ENCODE measurements at places on chromosomes 12 and 14.

- H3K27me3 ChIP-seq, result no peaks in the 10 kb centered on the region
Observed at GRCh38 chr12:74791365-74791764, 253.7 kb downstream of the ATXN7L3B start.

DNA sequence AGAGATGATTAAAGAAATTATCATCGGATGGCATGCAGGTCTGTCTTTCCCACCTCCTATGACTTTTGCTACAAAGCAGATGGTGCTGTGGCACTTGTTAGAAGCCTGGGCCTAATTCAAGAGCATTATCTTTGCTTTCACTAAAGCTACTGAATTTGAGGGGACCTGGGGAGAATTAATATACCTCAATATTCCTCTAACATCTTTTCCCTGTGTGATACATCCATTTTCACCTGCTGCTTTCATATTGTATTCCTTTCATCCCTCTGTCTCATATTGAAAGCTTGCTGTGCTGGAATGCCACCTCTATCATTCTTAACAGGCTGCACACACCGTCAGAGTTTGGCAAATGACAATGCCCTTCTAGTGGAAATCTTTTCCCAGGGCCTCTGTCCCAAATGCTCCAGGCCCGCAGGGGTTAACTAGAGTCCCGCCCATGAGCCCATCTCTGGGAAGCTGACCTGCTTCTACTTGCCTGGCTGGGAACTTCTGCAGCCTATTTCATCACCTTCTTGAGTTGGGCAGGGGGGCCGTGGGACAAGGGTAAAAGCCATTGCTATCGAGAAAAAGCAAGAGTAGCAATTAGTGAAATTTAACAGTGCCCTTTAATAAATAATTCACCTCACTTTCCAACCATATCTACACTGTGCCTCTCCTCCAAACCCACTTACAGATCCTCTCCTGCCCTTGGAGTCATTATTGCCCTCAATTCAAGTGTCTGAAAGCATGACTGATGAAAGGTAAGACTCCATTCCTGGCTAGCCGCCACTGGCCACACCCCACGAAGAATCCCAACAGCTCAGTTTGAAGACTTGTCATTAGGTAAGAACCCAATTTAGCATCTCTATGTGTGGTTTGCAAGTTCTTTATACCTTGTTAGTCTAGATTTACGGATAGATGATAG, 126.7 kb upstream of the BTG1 start:
- H3K27me3 ChIP-seq, result no peaks in the 10 kb centered on the region
- H3K4me3 ChIP-seq, result no peak overlapping the region

DNA sequence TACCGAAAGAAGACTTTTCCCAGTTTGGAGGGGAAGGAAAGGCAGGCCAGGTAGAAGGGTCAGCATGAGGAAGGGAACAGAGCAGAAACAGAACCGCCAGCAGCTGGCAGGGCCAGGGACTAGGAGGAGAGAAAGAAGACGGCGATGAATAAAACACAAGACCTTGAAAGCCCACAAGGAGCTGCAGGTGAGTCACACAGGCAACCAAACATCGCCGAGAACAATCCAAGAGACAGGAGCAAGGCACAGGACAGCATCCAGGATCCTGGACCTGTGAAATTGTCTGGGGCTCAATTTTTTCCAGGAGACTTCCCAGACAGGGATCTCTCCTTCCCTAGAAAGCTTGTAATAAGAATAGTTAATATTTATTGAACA, 47.3 kb downstream of the NUAK1 start:
- no peak for DNase-seq
- no peaks in the 10 kb centered on the region for H3K27me3 ChIP-seq
- H3K4me3 ChIP-seq, result no peak overlapping the region
- H3K36me3 ChIP-seq, result no peaks in the 10 kb centered on the region
- H3K27ac ChIP-seq, result peak overlapping the region; percentile 78
- H3K4me1 ChIP-seq, result peaks cover 78% of the 10 kb centered on the region

DNA sequence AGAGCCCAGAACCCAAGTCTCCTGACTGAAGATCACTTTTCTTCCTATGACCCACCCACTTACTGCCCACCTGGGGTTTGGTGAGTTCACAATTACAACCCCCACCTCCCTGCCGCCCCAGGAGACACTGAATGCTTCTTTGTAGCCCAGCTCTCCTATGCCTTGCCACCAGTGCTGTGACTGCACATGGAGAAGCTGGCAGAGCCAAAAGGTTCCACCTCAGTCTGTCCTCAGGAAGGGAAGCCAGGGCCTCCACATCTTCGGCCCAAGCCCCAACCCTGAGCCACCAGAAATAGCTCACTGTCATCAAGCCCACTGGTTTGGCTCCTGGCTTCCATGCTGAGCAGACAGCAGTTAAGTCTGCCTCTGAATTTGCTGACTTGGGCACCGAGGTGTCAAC, 25.6 kb downstream of the OTUB2 start:
- H3K27me3 ChIP-seq, result no peaks in the 10 kb centered on the region
- no peak overlapping the region for H3K4me3 ChIP-seq
- peaks cover 100% of the 10 kb centered on the region for H3K36me3 ChIP-seq
- H3K4me1 ChIP-seq, result no peaks in the 10 kb centered on the region

DNA sequence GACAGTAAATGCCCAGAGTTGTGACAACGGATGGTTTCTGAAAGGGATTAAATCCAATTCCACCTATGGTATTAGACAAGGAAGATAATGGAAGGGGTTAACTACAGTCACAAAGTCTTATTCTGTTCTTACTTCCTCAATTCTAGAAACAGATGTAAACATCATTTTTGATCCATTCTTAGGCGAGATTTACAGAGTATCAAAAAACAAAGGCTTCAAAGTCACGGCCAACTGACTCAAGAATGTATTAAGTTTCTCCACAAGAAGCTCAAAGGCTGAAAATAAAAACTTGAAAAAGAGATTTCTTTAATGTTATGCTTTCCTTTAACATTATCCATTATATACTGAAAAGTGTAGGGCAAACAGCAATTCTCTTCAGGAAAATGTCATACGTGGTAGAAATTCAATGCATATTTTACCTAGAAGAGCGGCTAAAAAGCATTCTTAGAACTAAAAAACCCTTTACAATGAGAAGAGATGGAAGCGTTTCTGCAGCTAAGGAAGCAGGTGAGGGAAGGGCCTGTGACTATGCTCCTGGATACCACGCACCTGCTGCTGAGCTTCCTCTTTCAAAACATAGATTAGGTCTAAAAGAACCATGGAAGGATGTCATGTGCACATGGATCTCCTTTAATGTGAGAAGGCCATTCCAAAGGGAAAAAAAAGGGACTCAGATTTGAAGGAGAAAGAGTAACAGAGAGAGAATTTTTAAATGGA, 185.8 kb downstream of the STXBP6 start:
- no peaks in the 10 kb centered on the region for H3K27me3 ChIP-seq
- H3K27ac ChIP-seq, result no peak overlapping the region
- H3K4me3 ChIP-seq, result no peak overlapping the region
- H3K4me1 ChIP-seq, result no peaks in the 10 kb centered on the region

- no peaks in the 10 kb centered on the region for H3K27me3 ChIP-seq
- H3K36me3 ChIP-seq, result no peaks in the 10 kb centered on the region
- no peaks in the 10 kb centered on the region for H3K4me1 ChIP-seq
- no peak overlapping the region for H3K27ac ChIP-seq
Observed at GRCh38 chr14:55607386-55607785, 27.4 kb downstream of the KTN1 start.

DNA sequence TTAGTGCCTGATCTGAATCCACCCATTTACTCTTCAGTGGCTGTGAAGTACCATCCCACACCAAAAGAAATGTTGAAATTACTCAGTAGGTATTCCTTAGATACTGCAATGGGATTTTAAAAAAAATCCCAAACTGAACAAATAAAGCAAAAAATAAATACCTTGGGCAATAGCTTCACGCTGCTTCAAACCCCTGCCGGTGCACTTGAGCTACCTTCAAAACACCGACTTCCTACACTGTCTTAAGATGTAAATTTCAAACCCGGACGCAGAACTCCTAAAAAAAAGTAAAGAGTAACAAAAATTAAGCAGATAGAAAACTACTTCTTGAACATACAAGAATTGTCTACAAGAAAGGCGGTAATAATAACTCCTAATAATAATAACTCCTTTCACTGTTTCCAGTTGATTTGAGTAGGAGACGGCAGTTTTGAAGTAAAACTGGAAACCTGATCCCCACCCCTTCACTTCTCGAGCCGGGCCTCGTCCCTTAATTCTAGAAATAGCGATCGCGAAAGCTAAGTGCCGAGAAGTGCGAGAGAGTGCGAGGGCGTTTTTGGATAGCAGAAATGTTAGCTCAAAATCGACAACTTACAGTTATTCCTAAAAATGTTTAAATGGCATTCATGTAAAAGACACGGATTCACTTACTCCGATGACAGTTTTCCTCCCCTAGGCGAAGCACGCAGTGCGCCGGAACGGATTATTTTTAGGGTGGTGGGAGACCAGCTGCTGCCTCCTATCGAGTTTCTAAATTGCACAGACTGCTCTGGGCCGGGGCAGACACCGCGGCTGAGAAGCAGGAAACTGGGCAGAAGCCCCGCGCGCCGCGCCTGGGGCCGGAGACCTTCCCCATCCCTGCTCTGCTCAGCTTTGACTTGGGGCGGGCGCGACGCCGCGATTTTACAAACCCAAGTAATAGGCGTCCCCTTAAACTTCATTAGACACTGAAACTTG, at the start of gene ABCC9:
ABCC9 (minus strand) TSS at position 878 of the 957 bp plus-strand sequence. CDS start 4,752 bp downstream, outside the sequence.
- peak within 1 kb of the TSS; percentile 70 for H3K4me3 ChIP-seq
- H3K27ac ChIP-seq, result peak within 1 kb of the TSS; percentile 84

DNA sequence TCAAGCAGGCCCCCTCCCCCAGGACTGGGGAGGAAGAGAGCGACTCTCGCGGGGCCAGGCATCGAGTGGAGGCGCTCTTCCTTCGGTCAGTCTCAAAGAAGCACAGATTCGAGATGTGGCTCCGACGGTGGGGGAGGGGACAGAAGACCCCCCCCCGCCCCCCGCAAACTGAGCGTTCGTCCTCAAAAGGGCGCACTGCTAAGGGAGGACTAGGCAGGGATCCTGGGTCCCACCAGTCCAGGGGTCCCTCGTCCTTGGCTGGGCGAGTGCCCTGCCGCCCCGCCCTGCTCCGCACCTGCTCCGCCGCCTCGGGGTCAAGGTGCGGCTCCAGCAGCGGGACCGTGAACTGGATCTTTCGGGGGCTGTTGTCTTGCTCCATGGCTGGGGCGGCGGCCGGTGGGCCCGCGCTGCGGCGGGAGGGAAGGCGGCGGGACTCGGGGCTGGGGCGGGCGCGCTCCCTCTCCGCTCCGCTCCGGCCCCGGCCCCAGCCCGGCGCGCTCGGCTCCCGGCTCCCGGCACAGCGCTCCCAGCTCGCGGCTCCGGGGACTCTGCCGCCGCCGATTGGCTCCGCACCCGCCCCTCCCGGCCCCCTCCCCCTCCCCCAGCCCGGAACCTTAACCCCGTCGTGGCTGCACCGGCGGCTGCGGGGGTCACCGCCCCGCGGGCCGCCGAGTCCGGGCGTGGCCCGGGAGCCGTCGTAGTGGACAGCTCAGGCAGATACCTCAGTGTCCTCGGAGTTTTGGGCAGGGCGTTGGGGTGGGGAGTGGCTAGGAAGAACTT, at the start of gene PPP1R1A:
PPP1R1A (minus strand) TSS at position 550 of the 780 bp plus-strand sequence; CDS start at position 379, 171 bp downstream.
- H3K36me3 ChIP-seq, result no peaks in the 10 kb centered on the region
- peaks cover 17% of the 10 kb centered on the region for H3K4me1 ChIP-seq
- DNase-seq, result no peak

- H3K27me3 ChIP-seq, result no peaks in the 10 kb centered on the region
- no peaks in the 10 kb centered on the region for H3K4me1 ChIP-seq
- no peak overlapping the region for H3K4me3 ChIP-seq
- H3K36me3 ChIP-seq, result no peaks in the 10 kb centered on the region
Observed at GRCh38 chr12:88544991-88545980, 35.0 kb downstream of the KITLG start.

DNA sequence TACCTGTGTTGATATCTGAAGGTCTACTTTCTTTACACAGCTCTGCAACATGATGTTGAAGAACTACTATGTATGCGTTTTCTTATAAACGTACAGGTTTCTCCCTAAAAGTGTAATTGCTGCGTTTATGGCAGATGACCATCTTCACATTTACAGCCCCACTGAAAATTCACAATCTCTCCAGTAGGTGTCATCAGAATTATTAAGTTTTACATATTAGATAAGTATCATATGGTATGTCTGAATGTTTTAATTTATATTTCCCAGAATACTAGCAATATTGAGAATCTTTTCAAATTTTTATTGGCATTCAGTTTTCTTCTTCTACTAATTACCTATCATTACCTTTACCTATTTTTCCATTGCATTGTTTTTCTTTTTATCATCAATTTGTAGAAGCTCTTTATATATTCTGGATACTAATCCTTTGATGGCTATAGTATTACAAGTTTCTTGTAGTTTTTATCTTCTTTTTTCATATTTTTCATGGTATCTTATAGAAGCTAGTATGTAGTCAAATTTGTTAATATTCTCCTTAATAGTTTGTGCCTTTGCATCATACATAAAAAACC, 123.5 kb downstream of the CAPZA3 start:
- no peak overlapping the region for H3K4me3 ChIP-seq
- DNase-seq, result no peak
- H3K27me3 ChIP-seq, result no peaks in the 10 kb centered on the region
- no peaks in the 10 kb centered on the region for H3K36me3 ChIP-seq
- no peak overlapping the region for H3K27ac ChIP-seq

- no peaks in the 10 kb centered on the region for H3K36me3 ChIP-seq
- no peaks in the 10 kb centered on the region for H3K27me3 ChIP-seq
- no peak for DNase-seq
- H3K4me1 ChIP-seq, result no peaks in the 10 kb centered on the region
- no peak overlapping the region for H3K27ac ChIP-seq
Observed at GRCh38 chr14:69956970-69957369, 77.8 kb downstream of the SMOC1 start.

DNA sequence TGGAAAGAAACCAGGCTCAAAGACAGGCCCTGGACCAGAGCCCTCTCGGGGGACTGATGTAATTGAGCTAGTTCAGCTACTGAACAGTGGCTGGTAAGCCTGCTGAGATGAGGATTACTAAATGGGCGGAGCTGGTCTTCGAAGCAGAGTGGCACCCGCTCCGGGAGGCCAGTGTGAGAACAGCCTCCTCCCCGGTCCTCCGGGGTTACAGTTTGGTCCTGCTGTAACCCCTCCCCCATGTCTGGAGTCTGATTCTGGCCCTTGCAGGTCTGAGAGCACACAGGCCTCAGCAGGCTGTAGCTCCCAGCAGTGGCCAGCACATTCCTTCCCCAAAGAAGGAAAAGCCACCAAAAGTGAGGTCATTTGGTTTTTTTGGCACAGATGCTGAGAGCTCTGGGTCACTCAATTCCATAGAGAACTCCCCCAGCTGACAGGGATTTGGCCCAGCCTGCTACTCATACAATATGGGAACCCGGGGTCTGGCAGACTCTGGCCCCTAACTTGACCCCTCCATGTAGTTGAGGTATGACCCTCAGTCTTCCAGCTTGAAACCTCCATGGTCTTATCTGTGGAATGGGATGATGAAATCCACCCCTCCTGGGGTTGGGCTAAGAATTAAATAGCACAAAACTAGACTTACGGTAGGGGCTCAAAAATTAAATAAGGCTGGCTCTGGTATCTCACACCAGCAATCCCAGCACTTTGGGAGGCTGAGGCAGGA, 39.0 kb downstream of the ACTN1 start:
- H3K27ac ChIP-seq, result peak overlapping the region; percentile 97
- H3K27me3 ChIP-seq, result no peaks in the 10 kb centered on the region
- peaks cover 21% of the 10 kb centered on the region for H3K4me1 ChIP-seq
- peak; percentile 98 for DNase-seq
- no peaks in the 10 kb centered on the region for H3K36me3 ChIP-seq
- H3K4me3 ChIP-seq, result no peak overlapping the region
